ENCODE measurements at places on chromosomes 4 and X.

- peak; percentile 67 for DNase-seq
Observed at GRCh38 chr4:180028682-180029081, 2214.5 kb upstream of the TENM3 start.

DNA sequence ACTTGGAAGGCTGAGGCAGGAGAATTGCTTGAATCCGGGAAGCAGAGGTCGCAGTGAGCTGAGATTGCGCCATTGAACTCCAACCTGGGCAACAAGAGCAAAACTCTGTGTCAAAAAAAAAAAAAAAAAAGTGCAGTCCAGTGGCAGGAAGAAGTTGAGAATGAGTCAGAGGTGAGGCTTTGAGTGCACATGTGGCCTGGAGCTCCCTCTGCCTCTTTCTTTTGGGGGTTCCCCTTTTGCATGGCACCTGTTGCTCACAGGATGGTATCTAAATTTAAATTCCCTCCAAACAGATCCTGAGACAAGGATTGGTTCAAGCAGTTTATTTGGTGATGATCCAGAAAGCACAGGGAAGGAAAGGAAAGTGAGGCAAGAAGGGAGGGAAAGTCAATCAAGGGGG, 151.4 kb upstream of the STX18 start:
- DNase-seq: no peak

DNA sequence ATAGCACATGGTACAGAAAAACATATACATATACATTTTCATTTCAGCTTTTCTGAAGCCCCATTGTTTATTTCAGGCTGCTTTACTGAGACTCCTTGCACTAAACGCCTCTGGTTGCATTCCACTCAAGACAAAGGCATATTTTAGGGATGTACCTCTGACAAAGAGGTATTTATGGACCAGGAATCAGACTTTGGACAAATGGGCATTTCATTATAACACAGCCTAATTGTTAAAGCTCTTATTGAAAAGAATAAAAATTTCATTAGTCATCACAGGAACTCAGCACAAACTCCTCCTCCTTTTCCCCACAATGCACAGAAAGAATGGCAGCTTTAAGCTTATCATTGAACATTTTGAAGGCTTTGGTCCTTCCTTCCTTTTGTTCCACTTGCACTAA, 62.9 kb upstream of the UGT8 start:
- DNase-seq: no peak

- DNase-seq: no peak
Observed at GRCh38 chr4:14299166-14299565, 671.6 kb upstream of the BOD1L1 start.

GRCh38 chr4:155722336-155722735, 36.5 kb upstream of the GUCY1B1 start:
- DNase-seq: no peak

GRCh38 chr4:112857461-112857860, 192.0 kb upstream of the ANK2 start:
- DNase-seq: no peak

DNA sequence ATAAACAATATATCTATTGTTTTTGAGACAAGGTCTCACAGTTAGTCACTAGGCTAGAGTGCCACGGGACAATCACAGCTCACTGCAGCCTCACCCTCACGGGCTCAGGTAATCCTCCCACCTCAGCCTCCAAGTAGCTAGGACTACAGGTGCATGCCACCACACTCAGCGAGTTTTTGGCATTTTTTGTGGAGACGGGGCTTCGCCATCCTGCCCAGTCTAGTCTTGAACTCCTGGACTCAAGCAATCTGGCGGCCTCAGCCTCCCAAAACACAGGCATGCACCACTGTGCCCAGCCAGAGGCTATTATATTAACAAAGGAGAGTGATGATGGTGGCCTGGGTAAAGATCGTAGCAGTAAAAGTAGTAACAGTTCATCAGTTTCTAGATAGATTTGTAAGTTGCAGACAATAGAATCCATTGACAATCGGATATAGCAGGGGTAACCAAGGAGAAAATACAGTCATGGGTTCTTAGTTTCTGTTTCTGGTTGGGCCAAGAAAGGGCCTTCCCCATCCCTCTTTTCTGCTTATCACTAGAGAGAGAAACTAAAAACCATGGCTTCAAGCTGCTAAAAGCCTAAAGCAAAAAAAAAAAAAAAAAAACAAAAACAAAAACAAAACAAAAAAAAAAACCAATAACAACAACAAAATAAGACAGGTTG, 60.6 kb downstream of the ANXA10 start:
- DNase-seq: no peak

DNA sequence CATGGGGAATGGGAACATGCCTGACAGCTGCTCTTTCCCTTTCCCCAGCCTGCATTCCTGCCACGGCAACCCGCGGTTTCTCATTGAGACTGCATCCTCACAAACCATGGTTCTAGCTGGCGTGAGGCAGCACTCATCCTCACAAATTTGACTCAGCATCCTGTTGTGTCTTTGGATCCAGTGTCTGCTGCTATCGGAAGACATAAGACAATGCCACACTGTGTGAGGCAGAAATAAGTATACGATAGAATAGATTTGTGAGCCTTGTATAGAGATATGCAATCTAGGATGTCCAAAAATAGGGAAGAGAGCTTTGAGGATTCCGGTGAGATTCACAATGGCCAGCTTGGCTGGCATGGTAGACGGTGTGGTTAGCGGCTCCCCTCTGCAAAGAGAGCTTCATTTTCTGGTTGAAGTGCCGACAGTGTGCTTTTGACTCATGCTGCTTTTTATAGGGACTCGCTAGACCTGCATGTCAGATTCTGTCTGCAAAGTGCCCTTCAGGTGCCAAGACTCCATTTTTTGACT, 161.3 kb upstream of the PSAPL1 start:
- no peak for DNase-seq

DNA sequence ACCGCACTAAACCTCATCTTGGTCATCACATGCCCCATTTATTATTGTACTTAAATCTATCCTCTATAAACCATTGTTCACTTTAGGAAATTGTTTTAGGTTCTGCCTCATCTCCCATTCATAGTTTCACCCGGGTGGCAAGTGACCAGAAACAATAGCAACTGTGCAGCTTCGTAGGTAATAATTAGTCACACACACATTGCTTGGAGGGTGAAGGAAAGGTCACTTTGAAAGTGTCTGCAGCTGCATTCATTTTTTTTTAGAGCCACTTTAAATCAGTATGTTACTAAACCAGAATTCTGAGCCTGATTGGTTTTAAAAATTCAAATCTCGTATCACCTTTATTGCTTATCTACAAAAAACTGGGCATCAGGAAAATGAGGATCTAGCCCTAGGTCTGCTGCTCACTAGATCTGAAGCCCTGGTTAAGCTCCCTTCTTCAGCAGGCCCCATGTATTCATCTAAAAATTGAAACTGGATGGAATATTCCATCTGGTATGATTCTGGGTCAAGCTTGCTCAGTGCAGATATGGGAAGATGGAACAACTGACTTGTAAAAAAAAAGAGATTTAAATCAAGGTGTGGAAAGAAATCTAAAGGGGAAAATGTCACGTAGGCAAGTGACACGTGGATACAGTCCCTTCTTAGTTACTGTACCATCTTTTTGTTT, 62.4 kb downstream of the LIMCH1 start:
- DNase-seq: no peak

- no peak for DNase-seq
Observed at GRCh38 chr4:38823766-38824165, 19.2 kb upstream of the TLR1 start.

DNA sequence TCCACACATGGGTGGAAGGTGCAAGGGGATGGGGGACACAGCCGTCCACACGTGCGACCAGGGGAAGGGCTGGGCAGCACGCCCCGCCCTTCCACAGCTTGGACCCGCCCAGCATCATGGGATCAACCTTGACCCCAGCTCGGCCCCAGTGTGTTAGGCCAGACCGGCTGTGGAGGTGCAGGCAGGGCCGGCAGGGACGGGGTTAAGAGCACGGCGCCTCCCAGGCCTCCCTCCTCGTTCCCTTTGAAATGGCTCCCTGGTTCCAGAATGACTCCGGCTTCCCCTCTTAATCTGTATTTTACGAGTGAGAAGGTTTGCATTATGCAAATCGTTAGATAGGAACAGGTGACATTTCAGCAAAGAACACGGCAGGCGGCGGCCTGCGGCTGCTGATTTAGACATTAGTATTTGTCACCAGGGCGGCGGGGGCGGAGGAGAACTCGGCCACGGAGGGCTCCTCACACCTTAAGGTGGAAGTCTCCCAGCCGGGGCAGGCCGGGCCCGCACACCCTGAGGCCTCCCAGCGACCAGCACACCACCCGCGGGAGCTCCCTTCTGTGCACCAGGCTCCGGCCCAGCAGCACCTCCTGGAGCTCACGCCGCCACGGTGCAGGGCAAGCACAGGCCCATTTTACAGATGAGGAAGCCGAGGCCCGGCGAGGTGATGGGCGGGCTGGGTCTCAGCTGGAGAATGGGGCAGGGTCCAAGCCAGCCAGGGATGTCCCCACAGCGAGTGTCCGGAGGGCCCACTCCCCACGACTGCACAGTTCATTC, 116.1 kb downstream of the FAM53A start:
- peak; percentile 20 for DNase-seq

- no peak for DNase-seq
Observed at GRCh38 chrX:141952603-141953002, 48.9 kb downstream of the MAGEC1 start.

GRCh38 chr4:94939791-94940519, 182.2 kb downstream of the BMPR1B start:
- no peak for DNase-seq

DNA sequence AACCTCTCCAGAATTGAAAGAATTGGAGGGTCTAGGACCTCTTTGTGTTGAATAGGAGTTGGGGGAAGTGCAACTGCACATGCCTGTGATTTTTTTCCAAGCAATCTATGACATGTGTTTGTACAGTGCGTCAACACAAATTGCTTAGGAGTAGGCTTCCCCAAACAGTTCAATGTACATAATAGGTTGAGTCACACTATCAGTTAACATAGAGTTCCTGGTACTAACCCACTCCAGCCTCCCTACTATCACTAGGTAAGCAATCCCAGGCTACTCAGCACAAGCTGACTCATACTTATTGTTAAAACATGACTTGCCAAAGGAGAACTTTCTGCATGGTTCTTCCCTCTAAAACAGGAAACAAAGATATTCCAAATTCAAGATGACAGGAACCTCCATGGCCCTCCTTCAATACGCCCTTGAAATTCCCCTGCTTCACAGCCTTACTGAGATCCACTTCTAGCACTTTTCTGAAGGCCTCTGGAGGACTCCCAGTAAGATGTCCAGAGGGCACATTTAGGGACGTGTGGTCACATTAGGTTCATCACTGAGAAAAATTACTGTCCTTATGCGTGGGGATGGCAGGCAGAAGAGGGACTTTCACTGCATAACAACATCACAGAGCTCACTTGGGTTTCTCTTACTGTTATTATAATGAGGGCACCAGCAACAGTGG, 8.4 kb upstream of the VSIG1 start:
- DNase-seq: no peak

GRCh38 chr4:34466411-34466810, 1777.9 kb downstream of the ARAP2 start:
- DNase-seq: no peak

DNA sequence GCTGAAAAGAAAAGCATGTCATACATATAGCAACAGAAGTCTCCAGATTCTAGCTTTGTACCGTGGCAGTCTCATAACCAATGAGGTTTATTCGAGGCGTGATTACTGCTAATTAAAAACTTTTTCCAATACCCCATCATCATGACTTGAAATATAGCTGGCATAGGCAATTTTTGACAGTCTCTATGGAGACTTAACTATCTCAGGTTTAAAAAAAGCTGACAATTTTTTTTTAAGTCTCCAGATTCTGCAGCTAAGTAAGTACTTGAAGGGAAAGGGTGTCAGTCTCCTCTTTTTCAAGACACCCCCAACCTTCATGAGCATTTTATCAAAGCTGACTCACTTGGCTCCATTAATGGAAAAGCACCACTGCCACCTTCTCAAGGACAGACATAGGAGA, 126.3 kb upstream of the RXFP1 start:
- no peak for DNase-seq

GRCh38 chr4:83113429-83113786, 1.1 kb downstream of the PLAC8 start:
- no peak for DNase-seq

DNA sequence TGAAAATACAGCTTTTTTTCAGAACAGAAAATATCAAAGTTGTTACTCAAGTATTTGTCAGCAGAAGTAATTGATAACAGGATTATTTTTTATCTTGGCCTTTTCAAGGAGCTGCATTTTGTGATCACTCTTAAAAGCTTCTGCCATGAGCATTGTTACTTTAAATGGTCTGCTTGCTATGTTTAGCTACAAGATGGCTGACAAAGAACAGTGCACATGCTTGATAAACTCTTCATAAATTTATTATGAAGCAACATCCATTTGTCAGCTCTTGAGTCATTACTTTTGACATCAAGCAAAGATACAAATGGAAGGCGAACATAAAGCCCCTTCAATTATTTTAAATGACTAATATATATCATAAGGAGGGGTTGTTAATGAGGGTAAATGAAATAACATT, 205.4 kb upstream of the RPS6KA3 start:
- DNase-seq: no peak

- DNase-seq: no peak
Observed at GRCh38 chr4:165621983-165622382, 243.2 kb downstream of the CPE start.

GRCh38 chrX:49627086-49627777, 28.4 kb downstream of the GAGE1 start:
- peak; percentile 3 for DNase-seq

DNA sequence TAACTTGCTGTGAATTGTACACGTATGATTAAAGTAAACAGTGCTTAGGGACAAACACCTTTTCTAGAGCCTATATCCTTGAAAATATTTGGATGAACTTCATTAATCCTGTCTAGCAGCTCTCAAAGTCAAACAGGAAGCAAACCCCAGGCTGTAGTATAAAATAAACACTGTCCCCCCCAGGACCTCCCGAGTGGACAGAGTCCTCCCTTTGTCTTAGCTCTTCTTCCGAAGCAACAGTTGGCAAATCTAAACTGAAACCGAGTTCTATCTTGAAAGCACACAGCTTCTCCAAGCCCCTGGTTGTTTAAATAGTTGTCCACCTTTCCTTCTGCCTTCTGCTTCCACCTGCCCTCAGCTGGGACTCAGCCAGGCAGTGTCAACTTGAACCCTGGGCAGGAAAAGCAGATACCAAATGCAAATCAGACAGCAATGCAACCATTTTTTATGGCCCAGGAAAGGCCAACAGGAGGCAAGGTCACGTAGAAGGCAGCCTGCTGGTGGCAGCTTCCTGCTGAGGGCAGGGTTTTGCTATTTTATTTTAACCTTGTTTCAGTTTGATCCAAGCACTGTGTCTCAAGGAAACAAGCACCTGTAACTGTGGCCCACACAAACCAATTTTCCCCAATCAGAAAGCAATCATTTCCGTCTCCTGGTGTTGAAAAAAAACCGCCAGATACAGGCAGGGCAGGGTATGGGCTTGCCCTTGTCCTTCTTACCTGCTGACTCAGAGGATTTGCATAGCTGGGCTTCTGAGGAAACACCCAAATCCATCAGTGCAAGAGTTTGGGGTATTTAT, 110.3 kb upstream of the KIT start:
- DNase-seq: no peak

DNA sequence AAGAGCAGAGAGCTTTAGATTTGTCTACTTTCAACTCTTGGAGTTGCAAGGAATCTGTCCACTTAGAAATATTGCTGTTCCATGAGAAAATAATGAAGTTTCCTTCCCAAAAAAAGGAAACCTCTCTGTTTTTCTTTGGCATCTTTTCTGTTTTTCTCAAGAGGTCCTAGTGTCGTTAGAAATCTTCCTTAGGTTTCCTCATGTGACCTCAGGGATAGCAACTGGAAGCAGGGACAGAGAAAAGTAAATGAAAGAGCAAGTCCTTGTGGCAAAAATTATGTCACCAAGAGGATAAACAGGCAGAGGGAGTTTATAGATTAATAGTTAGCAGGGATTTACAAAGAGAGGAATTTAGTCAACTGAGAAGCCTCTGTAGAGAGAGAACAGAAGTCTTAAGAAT, 478.4 kb upstream of the ADGRL3 start:
- DNase-seq: no peak
